ENCODE measurements at places on chromosomes 13 and 19.

DNA sequence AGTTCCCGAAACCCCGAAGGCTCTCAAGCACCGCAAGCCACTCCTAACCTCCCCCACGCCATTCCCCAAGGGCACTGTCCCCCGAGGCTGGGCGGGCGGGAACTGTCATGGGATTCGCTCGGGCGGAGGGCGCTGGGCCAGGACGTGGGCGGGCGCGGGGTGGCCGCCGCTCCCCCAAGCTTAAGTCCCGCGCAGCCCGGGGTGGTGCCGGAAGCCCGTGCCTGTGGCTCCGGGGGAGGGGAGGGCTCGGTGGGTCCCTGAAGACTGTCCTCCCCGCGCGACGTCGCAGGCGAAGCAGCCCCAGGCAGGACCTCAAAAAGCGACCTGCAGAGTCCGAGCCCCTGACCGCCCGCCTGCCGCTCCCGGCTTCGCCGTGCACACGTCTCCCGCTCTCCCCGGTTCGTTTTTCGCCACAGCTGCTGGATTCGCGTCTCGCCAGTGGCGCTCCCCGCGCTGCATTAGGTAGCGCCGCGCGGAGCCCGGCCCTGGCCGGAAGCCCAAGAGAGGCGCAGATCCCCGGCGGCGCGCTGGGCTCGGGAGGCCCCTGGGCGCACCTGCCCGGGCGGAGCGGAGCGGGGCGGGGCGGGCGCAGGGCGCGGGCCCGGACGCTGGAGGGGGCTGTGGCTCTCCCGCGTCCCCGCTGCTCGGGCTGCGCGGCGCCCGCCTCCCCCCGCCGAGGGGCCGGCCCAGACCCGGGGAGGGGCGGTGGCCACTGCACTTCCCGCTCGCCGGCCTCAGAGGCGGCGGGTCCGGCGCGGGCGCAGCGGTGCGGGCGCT, at the start of gene FARP1:
FARP1 (plus strand) TSS at position 715 of the 777 bp plus-strand sequence. CDS start 70,149 bp downstream, outside the sequence.
- peak; percentile 90 for DNase-seq

DNA sequence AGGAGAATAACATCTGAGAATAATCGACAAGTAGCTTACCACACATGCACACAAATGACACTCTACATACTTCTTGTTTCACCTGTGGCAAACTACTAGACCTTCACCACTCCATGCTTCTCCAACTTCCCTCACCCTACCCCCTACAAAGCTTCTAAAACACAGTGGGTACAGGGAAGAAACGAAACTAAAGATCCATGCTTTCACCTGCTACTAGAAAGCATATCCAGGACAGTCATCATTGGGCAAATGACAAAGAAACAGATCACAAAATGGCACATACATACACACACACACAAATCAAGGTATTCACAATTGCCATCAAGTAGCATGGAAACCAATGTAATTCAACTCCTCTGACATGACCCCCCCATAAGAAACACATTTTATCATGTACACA, 10.6 kb downstream of the BRD4 start:
- no peak for DNase-seq

GRCh38 chr19:12974301-12975220, 5.2 kb downstream of the DAND5 start:
- DNase-seq, result peak; percentile 53

DNA sequence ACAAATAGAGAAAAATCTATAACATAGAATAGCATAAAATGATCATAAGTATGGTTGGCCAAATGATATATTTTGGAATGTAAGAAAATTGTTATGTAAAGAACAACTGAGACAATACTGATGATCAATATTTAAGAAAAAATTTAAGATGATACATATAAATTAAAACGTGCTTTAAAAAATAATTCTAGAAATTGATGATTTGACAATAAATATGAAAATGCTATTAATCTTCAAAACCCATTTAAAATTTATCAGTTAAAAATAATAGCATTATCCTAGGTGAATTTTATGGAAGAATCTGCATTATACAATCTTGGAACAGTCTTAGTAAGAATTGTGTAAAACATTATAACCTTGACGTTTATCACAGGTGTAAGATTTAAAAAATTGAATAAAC, 95.1 kb upstream of the DACH1 start:
- no peak for DNase-seq

DNA sequence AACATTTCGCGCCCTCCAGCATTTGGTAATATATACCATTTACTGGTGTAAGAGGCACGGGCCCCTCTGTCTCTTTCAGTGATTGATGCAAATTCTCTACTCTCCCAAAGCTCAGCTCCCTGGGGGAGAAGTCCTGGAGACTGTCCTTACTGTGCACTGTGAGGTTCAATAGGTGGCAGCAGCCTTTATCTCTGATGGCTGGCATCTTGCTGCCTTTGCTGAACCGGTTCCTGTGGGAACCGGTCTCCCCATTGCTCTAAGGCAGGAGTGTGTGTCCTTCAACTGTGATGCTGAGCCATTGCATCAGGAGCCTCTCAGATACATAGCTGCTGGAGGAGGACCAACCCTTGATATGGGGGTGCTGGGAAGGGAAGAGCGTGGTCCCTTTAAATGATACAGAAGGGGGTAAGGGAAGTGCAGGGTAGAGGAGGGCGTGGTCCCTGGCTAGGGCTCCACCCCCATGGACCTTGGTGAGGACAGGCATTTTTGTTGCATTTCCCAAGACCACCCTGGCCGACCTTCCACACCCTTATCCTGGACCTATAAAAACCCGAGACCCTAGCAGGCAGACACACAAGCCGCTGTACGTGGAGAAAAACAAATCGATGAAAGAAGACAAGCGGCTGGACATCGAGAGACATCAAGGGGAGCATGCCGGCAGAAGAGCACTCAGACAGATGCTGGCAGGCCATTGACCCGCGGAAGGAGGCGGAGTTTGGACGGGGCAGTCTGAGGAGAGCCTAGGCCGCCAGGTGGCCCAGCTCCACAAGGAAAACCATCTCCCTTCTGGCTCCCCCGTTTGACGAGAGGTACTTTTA, 41.1 kb upstream of the GTF3A start:
- no peak for DNase-seq

All from kidney tubule cell (primary cell).